Inflammatory macrophage treated with lipopolysaccharide for 1 hour (primary cell): ENCODE measurements at places on chromosomes 1 and 21.

GRCh38 chr1:175861626-175862367, 118.4 kb upstream of the TNR start:
- DNase-seq = no peak

DNA sequence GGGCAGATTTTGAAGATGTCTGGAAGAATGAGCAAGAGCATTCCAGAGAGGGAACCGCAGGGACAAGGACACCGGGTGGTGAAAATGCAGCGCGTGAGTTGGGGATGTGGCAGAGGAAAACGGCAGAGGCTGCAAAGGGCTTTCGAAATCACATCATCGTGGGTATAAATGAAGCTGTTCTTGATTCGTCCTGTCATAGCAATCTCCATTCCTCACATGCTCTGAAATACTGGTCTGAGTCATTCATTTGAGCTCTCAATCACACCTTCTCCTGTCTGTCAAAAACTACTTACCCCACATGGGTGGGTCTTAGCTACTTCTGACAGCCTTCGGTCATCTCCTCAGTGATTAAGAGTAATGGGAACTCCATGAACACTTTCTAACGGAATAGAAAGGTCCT, 81.5 kb downstream of the ERG start:
- DNase-seq = no peak

DNA sequence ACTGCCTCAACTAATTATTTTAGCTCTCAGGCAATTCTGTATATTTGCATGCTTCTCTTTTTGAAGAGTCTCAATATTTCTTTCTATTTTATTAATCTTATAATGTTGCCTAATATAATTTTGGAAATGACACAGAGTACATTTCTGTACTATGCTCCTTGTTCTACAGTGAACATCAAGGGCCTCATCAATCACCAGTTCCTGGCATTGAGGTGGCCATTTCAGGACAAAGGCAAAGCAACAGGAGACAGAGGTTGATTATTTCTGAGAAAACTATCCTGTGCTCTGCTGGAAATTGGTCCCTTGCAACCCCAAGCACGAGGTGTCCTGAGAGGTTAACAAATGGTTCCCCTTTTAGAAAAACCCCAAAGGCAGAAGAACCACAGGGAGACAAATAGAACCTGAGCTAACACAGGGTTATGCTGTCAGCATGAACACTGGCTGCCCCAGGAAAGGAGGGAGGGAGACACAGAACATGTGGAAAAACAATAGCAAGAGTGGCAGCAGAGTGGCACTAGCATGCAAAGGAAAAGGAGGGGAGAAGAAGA, 63.9 kb upstream of the VAV3 start:
- peak; percentile 29 for DNase-seq

- no peak for DNase-seq
Observed at GRCh38 chr1:1311107-1312104, 3.0 kb downstream of the PUSL1 start.

DNA sequence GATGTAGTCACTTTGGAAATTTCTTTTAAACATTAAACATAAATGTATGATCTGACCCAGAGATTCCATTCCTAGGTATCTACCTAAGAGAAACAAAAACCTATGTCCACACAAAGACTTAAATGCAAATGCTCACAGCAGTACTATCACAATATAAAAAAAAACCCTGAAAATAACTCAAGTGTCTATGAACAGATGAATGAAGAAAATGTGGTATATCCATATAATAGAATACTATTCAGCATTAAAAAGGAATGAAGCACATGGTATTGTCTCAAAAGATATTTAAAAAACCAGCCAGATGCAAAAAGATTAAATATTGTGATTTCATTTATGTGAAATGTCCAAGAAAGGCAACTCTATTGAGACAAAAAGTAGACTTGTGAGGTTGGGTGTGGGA, 48.3 kb downstream of the ADSS2 start:
- DNase-seq = no peak

DNA sequence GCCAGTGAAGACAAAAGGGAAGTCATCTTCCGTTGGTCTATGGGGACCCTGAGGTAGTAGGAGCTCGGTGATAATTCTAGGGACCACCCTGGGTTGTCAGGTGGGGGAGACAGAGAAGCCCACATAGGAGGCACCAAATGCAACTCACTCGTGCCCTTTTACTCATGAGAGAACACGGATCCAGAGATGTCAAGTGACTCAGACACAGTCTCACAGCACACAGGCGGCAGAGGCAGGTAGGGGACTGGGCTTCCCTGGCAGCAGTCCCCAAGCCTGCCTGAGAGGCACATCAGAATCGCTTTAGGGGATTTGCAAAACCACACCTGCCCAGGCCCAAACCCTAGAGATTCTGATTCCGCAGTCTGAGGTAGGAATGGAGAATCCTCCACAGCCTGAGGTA, 31.3 kb upstream of the RUNX3 start:
- no peak for DNase-seq

DNA sequence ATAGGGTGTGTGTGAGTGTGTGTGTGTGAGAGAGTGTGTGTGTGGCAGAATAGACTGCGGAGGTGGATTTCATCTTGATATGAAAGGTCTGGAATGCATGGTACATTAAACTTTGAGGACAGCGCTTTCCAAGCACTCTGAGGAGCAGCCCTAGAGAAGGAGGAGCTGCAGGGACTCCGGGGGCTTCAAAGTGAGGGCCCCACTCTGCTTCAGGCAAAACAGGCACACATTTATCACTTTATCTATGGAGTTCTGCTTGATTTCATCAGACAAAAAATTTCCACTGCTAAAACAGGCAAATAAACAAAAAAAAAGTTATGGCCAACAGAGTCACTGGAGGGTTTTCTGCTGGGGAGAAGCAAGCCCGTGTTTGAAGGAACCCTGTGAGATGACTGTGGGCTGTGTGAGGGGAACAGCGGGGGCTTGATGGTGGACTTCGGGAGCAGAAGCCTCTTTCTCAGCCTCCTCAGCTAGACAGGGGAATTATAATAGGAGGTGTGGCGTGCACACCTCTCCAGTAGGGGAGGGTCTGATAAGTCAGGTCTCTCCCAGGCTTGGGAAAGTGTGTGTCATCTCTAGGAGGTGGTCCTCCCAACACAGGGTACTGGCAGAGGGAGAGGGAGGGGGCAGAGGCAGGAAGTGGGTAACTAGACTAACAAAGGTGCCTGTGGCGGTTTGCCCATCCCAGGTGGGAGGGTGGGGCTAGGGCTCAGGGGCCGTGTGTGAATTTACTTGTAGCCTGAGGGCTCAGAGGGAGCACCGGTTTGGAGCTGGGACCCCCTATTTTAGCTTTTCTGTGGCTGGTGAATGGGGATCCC, 18.3 kb upstream of the HDAC1 start:
- no peak for DNase-seq

DNA sequence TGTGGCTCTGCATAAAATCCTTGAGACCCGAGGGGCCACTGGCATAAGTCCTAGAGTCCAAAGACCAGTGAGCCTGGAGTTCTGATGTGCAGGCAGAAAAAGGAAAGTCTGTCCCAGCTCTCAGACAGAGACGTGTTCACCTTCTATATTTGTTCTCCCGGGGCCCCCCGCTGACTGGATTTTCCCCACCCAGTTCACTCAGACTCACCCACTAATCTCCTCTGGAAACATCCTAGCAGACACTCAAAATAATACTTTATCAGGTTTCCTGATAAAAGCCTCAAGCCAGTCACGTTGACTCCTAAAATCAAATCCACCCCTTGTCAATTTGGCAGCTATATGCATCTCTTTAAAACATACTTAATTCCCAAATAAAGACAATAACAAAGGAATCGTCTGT, 1084.2 kb upstream of the NCAM2 start:
- no peak for DNase-seq

- no peak for DNase-seq
Observed at GRCh38 chr1:2644591-2645101, 11.8 kb upstream of the MMEL1 start.

DNA sequence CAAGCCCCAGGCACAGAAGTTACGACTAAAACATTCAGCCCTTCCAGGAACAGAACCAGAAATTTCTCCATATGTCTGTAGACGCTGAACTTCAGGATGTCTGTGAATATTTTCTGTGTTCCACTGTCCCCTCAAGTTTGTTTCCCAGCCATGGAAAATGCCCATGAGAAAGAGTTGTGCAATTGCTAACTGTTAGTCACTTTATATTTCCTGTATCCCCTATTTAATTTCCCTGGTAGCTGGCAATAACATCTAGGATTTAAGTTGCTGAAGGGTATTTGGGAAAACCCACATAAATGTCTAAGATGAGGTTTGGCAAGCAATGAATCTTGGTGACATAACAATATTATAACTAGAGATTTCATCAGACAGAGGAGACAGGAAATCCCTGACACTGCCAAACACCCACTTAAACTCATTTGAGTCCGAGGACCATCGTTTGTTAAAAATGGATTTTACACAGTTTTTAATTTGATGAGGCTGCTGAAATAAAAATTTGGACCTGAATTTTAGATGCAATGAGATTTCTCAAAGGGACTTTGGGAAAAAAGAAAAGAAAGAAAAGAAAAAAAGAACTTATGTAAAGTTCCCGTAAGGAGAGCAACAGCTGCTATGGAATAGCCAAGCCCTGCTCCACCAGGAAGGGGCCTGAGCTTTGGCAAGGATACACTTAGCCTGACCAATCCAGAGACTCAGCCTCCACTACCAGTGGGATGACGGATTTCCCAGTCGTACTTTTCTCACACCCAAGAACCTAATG, 21.8 kb upstream of the ERRFI1 start:
- DNase-seq = peak; percentile 97

DNA sequence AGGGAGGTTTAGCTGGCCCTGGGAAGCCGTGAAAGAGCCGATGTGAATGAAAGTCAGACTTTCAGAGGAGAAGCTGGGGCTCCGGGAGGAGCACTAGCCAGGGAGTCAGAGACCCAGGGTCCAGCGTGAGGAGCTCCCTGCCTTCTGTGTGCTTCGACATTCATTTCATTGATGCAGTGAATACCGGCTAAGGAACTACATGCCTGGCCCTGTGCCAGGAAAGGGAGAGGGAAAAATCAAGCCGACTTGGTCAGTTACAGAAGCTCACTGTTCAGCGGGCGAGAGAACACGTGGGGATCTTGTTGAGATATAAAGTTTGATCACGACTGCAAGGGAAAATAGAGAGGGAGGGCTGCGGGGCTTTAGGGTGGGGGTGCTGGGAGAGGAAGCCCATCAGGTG, 76.7 kb upstream of the RUNX3 start:
- DNase-seq = no peak

DNA sequence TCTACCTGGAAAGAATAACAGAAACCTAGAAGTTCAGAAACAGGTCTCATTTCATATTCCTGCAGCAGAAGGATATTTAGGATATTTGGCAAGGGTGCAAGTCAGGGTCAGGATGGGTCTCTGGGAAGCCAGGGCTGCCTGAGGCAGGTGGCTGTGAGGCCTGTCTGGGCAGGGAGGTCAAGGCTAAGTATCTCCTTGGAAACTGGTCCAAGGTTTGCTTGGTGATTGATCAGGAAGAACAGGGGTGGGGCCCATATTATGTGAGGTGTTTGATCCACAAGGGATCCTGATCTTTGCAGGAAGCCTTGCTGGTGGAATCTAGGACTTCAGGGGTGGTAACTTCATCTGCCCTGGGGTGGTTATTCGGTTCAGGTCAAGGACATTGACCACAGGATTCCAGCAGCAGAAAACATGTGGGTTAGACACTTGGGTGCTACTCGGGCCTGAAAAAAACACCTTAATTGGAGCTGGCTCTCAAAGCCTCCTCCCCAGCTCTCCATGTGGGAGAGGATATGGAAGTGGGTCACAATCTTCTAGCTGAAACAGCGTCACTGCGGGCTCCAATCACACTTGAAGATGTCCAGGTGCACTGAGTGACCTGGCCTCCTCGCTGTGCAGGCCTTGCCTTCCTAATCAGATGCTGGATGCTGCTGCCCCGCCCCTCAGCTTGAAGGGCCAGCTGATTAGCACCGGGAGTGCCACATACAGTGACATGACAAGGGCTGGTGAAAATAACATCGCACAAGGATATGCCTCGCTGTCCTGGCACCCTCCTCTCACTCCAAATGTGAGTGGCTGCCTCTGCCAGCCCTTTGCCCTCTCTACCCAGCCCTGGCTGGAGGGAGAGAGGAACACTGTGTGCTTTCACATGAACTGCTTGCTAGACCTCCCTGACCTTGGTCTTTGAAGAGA, 8.7 kb downstream of the CTNNBIP1 start:
- DNase-seq = no peak

- no peak for DNase-seq
Observed at GRCh38 chr1:152502496-152503180, 8.0 kb upstream of the LCE5A start.

DNA sequence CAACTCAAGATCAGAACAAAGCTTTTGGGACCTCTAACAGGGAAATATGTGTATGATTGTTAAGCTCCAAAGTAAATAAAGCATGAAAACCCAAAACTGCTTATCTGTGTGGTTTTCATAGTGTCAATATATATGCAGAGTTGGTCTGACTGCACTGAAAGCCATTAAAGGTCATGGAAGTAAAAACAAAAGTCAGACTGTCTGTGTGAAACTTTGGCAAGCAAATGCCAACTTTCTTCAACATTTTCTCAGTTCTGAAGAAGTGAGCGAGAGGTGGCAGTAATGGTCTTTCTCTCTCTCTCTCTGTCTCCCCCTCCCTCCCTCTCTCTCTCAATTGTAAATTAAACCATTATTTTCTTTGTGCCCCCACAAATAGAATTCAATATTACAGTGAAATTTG, 100.1 kb upstream of the S1PR1 start:
- no peak for DNase-seq

GRCh38 chr1:95021119-95021518, 51.6 kb downstream of the ALG14 start:
- DNase-seq = no peak

DNA sequence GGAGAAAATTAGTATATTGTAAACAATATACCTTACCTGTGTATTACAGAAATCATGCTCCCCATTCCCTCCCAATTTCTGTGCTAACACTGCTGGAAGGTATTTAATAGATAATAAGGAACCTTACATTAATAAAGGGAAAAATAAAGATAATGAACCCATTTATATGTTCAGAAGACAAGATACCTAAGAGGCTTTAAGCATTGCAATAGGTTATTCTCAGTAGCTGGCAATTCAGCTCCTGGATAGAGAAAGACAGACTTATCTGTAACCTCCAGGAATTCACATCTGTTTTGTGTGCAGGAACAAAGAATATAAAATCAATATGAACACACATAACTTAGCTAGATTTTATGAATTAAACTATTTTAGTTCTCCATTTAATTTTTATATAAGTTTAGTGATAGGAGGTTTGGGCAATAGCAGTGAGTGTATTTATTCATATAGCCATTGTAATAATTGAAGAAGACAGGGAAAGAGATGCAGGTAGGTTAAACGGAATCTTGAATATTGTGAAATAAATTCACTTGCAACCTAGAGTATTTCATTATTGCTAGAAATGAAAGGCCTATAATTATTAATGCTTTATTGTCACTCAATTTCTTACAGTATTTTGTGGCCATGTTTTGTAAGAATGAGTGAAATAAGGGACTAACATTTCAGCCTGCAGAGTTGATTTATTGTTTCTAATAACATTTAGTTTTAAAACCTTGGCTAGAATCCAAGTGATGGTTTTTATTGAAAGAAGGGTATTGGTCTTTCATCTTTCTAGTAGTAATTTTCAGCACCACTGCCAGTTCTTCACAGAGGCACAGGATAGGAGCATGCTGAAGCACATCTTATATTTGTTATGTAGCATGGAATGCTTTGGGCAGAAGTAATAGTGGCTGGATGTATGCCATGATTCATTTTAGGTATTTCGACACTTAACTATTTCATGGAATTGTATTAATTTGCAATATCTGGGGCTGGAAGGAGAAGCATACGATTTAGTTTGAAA, 1.5 kb downstream of the XPR1 start:
- peak; percentile 20 for DNase-seq

- DNase-seq = peak; percentile 91
Observed at GRCh38 chr1:46446646-46447498, 42.8 kb upstream of the DMBX1 start.
